NCI-H2081 treated with DMSO at 0.1 percent for 48 hours (cell line): ENCODE measurements at places on chromosomes 13 and 19.

- no peak for DNase-seq
These were observed 22.1 kb downstream of the URI1 start for GRCh38 chr19:29964171-29964570.

GRCh38 chr19:1655131-1655981 is 2.9 kb upstream of the TCF3 start:
- no peak for DNase-seq

- DNase-seq: no peak
These were observed 63.5 kb downstream of the SIAH3 start for GRCh38 chr13:45788011-45788410.

GRCh38 chr19:46521241-46521868 is 25.7 kb upstream of the PNMA8B start:
- DNase-seq: no peak

DNA sequence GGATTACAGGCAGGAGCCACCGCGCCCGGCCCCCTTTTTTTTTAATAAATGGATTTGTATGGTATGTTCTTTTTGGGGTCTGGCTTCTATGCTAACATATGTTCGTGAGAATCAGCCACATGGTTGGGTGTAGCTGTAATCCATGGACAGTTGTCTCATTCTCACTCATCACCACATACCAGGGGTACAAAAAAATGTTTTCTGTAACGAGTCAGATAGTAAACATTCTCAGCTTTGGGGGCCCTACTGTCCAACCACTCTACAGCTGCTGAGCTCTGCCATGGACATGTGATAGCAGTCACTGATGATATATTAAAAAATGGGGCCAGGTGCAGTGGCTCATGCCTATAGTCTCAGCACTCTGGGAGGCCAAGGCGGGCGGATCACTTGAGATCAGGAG is 5.1 kb upstream of the RETN start:
- DNase-seq: no peak

DNA sequence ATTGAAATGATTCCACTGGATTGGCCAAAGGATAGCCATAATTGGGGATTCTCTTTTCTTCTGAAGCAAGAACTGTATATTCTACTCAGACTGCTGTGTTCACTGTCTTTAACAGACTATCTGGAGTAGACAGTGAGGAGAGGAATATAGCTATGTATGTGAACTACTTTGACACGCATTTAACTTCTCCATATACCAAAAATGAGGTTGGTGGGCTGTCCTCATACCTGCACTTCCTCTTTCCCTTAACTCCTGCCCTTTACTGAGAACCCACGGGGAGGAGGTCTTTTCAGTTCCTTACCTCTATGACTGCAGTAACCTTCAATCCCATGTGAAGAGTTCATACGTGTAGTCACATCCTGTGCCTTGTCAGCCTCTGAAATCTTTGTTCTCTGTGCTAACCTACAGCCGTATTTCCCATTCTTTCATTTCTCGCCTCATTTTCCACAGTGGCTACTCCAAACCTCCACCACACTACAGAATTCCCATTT is 305.8 kb downstream of the MTUS2 start:
- DNase-seq: no peak
